ENCODE measurements at places on chromosomes 5 and 9.

- no peak for DNase-seq
Measured at GRCh38 chr5:142978726-142979125, 208.5 kb downstream of the ARHGAP26 start.

DNA sequence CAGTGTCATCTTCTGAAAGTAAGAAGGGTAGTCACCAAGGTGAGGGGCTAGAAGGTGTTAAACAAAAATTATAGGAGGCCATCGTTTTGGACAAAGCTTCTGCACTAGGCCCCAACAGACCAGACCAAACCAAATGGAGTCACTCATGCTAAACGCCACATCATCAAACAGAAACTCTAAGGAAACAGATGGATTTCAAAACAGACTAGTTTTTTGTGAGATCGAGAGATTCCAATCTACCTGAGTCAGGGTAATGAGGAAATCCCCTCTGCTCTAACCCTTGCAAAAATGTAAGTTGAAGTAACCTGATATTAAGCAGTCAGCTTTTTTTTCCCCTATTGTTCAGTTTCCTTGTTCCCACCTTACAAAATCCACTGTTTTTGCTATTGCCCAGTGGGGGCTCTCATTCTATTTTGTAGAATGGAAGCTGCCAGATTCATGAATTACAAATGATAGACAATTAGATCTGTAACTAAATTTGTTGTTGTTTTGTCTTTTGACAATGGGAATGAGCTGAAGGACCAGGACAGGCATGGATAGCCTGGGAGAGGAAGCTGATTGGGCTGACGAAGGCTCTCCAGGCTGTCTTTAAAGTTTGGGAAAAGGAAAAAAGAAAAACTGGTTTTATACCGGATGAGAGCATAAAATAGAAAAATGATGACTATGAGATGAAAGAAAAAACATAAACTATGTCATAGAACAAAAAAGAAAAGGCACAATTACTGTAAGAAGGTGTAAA, 94.7 kb upstream of the ADAMTSL1 start:
- DNase-seq, result no peak

- no peak for DNase-seq
Measured at GRCh38 chr5:181156758-181157157, 9.4 kb downstream of the OR2V2 start.

DNA sequence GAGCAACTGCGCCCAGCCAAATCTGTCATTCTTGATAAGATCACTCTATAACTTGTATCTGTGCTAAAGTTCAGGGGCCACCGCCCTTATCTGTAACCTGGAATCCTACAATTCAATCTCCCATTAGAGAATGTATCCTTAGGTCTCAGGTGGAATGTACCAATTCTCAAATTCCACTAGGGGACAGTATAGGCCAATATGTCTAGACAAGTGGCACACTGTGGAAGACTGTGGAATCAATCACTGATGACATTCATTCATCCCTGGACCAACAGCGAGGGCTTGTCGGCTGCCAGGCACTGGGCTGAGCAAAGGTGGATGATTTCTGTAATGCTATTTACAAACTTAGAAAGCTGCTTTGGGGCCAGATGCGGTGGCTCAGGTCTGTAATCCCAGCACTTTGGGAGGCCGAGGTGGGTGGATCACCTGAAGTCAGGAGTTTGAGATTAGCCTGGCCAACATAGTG, 28.7 kb upstream of the MEGF9 start:
- DNase-seq, result no peak

GRCh38 chr5:136062366-136063274, 33.8 kb downstream of the TGFBI start:
- no peak for DNase-seq

GRCh38 chr9:130740218-130741023, 46.8 kb downstream of the EXOSC2 start:
- DNase-seq, result no peak

GRCh38 chr5:2029206-2029605, 146.5 kb upstream of the IRX4 start:
- DNase-seq, result no peak

- no peak for DNase-seq
Measured at GRCh38 chr9:125632321-125633115, 74.5 kb downstream of the MAPKAP1 start.

- DNase-seq, result no peak
Measured at GRCh38 chr9:128007566-128008138, 26.9 kb upstream of the EEIG1 start.

DNA sequence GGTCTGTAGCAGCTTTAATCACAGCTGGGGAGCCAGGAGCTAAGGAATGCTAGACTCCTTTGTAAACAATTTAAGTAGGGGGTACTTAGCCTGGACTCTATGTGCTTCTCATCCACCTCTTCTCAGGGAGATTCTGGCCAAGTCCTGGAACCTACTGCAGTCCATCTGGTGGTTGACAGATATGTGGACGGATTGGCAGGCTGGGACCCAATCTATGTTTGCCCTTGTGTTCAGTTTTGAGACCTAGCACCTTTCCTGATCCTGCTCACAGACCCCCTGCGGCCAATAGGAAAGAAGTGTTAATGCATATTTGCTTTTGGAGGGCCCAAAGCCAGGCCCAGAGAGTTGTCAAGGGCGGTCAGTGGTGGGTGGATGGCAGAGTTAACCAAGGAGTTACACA, 6.4 kb downstream of the SLC22A5 start:
- DNase-seq, result no peak

- DNase-seq, result no peak
Measured at GRCh38 chr5:151534350-151534749, 56.8 kb downstream of the FAT2 start.

DNA sequence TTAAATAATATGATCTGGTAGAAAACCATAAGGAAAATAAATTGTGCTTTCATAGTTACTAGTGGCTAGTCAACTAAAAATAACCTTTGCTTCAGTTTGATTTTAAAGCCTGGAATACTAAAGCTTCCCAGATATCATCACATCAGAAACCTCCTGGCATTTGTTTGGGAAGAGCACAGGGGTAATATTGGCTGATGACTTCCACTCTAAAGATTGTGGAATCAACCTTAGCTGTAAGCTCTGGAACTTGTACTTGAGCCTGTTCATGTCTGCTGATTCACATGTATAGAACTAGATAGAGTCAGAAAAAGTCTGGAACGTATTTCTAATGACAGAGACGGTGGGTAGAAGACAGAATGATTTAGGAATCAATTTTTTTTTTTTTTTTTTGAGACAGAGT, 345.0 kb downstream of the CWC27 start:
- no peak for DNase-seq

GRCh38 chr5:80990971-80991370, 30.8 kb downstream of the RASGRF2 start:
- no peak for DNase-seq
